ENCODE measurements at places on chromosomes 11 and 22. TPM values are rescaled to one million over a fixed set of nuclear protein-coding genes. Genes with fewer than 3 reads are reported as not detected.
A peak's percentile ranks its signal among the peaks of the same experiment; 100 is the strongest.

DNA sequence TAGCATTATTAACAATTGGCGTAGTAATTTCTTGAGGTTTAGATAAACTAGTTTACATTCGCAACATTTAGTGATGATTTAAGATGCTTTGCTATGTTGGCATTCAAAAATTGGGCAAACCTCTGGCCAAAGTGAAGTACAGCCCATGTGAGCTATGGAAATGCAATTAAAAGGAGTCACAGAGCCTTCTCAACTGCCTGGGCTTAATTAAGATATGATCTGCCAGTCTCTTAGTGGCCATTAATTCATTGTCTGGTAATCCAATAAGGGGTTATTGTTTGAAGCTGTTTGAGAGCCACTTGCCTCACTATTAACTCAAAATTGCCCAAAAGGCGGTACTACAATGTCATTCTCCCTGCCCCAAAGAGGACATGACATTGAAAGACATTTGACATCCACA lies 608.9 kb downstream of the NTM start:
- DNase-seq, result no peak

GRCh38 chr11:70229737-70230136 lies 26.6 kb downstream of the FADD start:
- no peak for DNase-seq

DNA sequence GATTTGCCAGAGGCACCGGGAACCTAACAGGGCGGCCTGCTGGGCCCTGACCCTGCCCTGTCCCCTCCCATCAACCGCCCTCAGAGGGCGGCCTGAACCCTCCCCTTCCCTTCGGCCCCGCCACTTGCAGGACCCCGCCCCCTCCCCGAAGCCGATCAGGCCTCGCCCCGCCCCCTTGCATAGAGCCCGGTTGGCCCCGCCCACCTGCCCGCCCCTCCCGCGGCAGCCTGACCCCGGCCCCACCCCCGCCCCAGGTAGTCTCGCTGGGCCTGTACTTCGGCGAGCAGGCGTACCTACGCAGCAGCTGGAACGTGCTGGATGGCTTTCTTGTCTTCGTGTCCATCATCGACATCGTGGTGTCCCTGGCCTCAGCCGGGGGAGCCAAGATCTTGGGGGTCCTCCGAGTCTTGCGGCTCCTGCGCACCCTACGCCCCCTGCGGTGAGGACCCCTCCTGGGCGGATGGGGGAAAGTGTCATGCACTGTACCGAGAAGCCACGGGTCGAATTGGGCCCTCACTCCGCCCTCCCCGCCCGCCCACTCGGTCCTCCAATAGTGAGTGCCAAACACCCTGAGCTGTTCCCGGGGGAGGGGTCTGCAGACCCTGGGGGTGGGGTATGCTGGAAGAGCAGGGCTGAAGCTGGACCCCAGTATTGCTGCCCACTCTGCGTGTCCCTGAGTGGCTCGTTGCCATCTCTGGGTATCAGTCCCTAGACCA lies 94.1 kb downstream of the CACNA1I start:
- no peak for DNase-seq

DNA sequence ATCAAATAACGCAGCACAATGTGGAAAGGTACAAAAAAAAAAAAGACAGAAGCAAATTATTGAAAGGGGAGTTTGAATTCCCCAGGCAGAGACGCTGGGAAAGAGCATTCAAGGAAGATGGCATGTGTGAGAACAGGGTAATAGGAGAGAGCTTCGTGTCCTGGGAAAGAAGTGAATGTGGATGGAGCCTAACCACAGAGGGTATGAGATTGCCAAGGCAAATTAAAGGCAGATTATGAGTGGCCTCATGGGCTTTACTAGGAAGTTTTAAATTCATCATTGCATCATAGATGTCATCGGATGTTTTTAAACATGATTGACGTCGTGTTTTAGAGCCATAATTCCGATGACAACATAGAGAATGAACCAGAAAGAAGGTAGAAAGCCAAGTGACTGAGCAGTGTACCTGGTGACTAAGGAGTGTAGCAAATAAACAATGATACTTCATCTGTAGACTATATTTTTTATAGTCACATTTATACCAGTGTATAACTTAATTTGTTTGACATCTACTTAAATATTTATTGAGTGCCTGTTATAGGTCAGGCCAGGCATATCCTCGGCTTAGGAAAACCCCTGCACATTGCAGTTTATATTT lies 151.4 kb downstream of the MSANTD4 start:
- no peak for DNase-seq

DNA sequence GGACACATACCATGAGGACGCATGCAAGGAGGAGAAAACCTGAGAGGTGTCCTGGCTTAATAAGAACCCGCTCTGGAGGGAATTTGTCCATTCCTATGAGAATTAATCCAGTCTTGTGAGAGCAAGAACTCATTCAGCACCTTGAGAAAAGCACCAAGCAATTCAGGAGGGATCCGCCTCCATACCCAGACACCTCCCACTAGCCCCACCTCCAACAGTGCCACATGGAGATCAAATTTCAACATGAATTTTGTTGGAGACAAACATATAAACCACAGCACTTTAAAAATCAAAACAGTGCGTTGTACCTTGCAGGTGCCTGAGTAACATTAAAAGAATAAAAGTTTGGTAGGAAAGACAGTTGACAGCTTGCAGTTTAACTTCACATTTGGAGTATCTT lies 11.4 kb downstream of the UBE4A start:
- DNase-seq, result no peak

DNA sequence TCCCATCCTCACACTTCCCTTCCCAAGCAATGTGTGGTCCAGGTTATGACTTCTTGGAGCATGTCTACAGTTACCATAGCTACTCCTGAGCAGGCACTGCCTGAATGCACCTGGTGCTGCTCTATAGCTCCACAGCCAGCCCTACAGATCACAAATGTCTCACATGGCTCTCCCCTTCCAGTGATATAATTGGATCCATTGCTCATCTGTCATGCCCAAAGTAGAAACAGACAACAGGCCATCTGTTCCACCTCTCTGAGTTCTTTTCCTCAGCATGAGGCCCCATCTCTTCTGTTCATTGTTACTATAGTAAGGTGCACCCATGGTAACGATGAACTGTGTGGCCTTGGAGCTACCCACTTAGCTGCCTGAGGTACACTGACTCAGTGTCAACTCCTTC lies 320.3 kb upstream of the ZC3H12C start:
- no peak for DNase-seq

DNA sequence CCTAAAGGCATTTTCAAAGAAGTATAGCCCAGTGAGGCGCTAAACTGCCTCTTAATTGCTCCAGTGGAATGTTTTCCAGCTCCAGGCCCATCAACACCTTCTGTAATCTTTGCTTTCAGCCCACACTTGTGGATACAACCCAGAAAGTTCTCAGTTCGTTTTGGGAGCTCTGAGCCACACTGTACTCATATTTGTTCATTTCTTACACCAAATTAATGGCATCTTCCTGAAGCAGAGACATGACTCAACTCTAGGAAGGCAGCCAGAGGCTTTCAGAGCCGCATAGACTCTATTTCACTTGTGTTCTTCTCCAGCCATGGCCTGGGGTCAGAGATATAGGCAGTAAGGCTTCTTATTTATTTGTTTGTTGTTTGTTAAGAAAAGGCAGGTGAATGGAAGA lies 175.5 kb upstream of the NCAM1 start:
- DNase-seq, result no peak

DNA sequence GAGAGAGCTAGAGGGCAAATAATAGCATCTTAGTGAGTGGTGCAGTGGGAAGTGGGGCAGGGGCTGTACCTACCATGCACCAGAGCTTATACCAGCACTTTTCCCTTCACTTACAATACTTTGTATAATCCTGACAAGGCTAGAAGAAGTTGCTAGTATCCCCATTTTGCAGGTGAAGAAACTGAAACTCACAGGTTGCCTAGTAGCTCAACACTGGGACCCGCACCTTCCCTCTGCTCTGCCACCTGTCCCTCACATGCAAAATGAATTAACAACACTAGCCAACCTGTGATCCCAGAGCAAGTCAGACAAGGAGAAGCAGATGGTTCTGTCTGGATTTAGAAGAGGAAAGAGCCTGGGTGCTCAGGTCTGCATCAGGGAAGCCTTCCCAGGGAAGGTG lies 510.4 kb downstream of the BUD13 start:
- no peak for DNase-seq

DNA sequence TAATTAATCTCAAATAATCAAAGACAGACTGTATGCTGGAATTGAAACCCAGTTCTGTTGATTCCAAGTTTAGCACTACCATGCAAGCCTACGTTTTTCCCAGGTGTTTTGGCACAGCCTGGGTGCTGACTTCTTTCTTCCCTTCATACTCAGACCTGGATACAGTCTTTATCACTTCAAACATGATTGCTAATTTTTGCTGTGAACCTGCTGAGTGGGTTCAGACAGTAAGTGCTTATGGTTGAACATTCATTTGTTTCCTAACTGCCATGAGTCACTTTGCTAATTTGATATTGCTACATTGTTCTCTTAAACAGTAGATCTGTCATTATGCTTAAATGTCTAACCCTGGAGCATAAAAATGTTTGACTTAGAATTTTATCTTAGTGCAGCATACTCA lies 12.2 kb downstream of the PAAF1 start:
- no peak for DNase-seq

DNA sequence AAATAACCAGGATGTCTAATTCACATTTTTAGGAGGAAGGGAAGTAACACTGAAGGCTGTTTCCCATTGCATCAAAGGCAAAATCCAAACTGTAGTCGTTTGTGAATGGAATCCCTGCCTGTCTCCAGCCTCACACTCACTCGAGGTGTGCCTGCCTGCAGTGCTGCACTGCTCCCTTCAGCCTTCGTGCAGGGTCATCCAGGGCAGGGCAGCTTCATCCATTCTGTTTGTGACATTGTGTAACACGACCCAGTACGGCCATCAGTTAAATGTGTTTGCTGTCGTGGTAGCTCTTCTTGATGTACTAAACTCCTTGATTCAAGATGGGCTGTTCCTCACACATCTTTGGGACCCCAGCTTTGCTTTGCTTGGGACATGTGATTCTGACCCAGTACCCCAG lies 34.3 kb downstream of the LDLRAD3 start:
- DNase-seq, result no peak

DNA sequence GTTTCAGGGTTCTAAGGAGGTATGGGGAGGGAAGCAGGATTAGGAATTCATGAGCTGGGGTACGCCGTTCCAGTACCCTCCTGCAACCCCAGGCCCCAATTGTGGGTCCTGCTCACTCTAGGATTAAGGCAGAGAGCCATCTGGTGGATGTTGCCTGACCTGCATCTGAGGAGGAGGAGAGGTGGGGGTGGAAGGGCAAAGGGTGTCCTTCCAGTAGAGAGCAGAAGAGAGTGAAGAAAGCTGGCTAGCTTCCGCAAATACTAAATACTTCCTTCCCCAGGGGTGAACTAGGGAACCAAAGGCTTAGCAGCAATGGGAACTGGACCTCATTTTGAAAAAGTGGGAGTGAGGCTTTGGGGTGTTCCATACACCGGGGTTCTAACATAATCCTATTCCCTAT lies 10.6 kb downstream of the LRRC51 start:
- DNase-seq, result peak; percentile 64

GRCh38 chr11:64564947-64565889 lies 25.8 kb upstream of the SLC22A12 start:
- no peak for DNase-seq

SPTBN2 gene
- 5.5 TPM for total RNA-seq

HBG2 gene
- total RNA-seq, result not detected

EMID1 gene
- 8.6 TPM for total RNA-seq

CASP5 gene
- not detected for total RNA-seq

All from ovary (tissue), 10 donors.